ENCODE measurements at places on chromosomes 6 and 20.

DNA sequence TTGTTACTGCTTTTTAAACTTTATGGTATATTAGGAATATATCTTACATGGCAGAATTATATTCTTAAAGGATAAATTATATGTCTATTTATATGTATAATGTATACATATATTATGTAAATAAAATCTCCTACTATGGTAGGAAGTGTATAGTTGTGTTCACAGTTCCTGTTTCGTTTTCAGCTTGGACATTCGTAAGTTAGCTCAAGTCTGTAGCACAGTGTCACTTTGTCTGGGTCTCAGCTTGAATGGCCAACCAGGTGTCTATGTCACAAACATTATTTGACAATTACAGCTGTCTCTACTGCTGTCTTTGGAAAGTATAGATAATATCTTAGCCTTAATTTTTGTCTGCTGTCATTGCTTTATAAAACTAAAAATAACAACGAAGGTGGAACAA, 303.9 kb downstream of the CDKAL1 start:
- DNase-seq = no peak

DNA sequence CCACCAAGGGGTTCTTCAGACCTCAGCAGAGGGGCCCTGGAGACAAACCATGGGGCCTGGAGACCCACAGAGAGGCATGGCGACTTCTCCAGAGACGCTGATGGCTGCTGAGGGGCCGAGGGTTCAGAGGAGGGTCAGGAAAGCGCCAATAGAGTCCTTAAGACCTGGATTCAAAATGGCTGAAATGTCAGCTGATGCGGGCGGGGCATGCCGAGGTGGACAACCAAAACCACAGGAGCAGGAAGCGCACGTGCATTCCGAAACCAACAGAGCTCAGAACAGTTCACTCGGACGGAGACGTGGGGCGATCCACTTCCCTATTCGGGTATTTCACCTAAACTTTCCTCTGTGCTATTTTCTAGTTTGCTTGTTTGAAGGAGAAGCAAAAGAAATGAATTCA, 99.9 kb upstream of the RIN2 start:
- DNase-seq = no peak

GRCh38 chr6:158861686-158862381, 42.7 kb upstream of the EZR start:
- DNase-seq = peak; percentile 40

- DNase-seq = peak; percentile 91
These were observed 1.2 kb downstream of the ARFGAP1 start for GRCh38 chr20:63273635-63274380.

GRCh38 chr20:40786336-40786735, 97.3 kb upstream of the MAFB start:
- DNase-seq = no peak

DNA sequence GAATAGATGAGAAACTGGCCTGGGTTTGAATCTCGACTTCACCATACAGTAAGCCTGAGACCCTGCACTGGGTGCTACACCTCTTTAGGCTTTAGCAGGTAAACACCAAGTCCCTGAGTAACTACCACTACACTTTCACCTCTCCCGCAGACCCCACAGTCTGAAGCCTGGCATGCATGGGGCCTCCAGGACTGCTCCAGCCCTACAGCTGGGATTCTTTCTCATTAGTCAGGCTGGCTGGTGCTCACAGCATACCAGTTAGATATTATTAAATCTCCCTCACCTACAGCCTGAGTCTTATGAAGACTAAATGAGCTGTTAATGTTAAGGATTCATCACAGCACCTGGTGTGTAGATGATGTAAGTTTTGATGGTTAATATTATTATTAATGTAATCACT, 388.7 kb downstream of the ARHGAP18 start:
- DNase-seq = peak; percentile 20

DNA sequence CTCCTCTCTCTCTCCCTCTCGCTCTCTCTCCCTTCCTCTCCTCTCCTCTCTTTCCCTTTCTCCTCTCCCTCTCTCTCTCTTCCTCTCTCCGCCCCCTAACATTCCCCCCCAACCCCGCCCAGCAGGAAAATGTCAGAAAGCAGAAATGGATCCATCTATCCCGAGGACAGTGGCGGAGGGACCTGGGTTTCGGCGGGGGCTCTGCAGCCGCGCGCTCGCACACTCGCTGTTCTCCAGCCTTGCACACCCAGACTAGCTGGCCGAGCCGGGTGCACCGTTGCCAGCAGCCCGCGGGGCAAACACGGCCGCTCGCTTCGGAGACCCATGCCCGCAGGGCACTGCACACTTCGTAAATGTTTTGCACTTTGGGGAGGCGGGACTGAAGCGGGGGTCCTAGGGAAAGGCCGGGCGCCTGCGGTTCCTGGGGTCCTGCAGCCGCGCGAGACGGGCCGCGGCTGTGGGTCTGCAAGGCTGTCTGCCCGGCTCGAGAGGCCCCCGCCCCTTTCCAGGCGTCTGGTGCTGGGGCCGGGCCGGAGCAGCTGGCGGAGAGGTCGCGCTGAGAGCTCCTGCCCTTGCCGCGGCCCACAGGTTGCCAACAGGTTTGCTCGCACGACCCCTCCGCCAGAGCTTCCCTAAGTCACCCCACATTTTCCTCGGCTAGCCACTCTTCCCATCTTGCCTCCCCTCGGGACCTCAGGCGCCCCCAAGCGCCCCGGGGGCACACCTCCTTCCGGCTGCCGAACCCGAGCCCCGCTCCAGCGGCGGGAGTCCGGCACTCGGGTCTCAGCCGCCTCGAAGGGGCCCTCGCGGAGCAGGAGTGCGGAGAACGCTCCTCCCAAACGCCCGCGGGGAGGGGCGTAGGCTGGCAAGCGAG, 818 bp upstream of the MDGA1 start:
- peak; percentile 38 for DNase-seq

- DNase-seq = no peak
These were observed 132.7 kb downstream of the AGPAT4 start for GRCh38 chr6:161141173-161141572.

- DNase-seq = no peak
These were observed 11.3 kb downstream of the ZMYND8 start for GRCh38 chr20:47345214-47345613.

GRCh38 chr6:168600381-168600780, 159.4 kb downstream of the SMOC2 start:
- no peak for DNase-seq

- DNase-seq = peak; percentile 50
These were observed 15.8 kb upstream of the LIN28B start for GRCh38 chr6:104940893-104941728.

- DNase-seq = no peak
These were observed 39.2 kb downstream of the TRIM27 start for GRCh38 chr6:28884423-28885131.

GRCh38 chr20:34896086-34896621, 19.7 kb downstream of the ACSS2 start:
- DNase-seq = no peak

Data from iris pigment epithelial cell (primary cell).